Inflammatory macrophage (primary cell): ENCODE measurements at places on chromosomes 3 and 15.

- no peak for DNase-seq
These were observed 2.3 kb downstream of the PPCDC start for GRCh38 chr15:75025548-75026260.

GRCh38 chr3:151002003-151002981 lies 29.8 kb upstream of the CLRN1 start:
- no peak for DNase-seq

- no peak for DNase-seq
These were observed 7.0 kb downstream of the ZPLD1 start for GRCh38 chr3:102441832-102442231.

- peak; percentile 22 for DNase-seq
These were observed 27.3 kb downstream of the CYP11A1 start for GRCh38 chr15:74340150-74340549.

DNA sequence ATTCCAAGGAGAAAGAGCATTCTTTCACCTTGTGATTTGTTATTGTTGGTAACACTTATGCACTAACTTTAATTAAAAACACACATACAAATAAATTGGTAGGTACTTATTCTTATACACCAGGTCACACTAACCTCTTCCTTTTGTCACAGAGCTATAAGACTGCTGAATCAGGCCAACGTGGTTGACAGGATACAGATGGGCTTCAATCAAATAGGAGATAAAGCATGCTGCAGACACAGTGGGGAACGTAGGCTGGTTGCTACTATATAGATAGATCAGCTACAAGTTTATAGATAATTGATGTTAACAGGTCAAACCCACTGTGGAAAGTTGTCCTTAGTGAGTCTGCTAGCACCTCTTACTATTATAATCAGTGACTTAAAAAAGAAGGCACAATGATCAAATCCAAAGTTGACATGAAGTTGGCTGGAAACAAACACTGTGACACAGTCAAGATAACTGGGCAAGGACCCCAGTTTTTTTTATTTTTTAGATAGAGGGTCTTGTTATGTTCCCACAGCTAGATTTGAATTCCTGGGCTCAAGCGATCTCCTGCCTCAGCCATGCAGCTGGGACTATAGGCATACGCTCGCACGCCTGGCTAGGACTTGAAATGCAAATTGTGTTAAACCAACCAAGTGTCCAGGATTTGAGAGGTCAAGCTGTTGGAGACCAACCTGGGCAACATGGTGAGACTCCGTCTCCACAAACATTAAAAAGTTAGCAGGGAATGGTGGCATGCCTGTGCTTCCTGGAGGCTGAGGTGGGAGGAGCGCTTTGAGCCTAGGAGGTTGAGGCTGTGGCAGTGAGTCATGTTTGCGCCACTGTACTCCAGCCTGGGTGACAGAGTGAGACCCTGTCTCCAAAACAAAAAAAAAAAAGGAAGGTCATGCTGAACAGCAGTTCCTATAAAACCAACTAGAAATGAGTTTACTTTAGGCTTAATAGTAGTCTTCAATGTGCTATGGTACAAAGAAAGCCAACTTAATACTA lies 97.9 kb upstream of the MEX3B start:
- no peak for DNase-seq

DNA sequence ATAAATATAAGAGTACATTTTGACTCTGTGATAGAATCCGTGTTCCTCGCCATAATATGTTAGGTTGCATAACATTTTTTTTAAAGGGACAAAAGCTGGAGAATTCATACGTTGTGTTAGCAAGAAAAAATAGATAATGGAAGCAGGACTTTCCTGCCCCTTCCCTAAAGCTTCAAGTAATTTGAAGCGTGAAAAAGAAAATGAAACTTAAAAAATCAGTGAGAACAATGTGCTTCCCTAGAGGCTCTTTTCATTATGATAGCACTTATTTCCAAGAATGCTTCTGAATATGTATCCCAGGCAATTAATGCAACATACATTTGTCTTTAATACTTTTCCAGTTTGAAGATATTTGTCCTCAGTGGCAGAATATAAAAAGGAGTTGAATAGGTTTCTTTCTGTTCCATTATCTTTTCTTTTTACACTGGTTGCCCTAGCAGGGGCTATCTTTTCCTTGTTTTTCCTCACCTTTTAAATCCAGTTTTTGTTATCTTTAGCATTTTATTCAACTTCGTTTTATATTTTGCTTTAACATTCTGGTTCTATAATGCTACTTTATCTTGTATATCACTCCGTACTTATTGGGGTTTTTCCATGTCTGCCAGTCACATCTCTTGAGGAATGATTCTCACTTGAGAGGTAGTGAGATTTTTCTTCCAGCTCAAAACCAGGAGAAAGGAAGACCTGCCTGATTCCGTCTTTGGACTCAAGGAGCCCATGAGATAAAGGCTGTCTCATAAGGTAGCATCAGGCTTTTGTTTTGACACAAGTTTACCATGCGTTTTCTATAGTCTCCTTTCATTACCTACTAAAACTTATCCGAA lies 113.8 kb downstream of the MBNL1 start:
- no peak for DNase-seq
